ENCODE measurements at places on chromosomes 12 and 14.

GRCh38 chr12:105967038-105967776 lies 171.5 kb downstream of the NUAK1 start:
- DNase-seq: no peak

DNA sequence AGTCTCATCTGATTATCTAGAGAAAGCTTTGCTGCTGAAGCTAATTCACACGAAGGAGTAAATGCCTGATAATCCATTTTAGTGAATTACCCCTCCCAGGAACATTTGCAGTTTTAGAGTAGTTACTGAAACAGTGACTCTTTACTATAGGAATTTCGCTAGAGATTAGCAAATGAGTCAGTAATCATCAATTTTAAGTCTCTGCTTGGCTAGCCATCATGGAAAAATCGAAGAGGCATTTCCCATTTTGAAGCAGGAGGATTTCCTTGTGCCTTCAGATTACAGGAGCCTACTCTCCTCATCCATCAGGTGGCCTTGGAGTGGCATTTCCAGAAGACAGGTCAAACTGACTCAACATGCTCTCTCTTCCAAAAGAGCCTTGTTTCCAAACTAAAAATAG lies 154.5 kb downstream of the EGLN3 start:
- DNase-seq: no peak

DNA sequence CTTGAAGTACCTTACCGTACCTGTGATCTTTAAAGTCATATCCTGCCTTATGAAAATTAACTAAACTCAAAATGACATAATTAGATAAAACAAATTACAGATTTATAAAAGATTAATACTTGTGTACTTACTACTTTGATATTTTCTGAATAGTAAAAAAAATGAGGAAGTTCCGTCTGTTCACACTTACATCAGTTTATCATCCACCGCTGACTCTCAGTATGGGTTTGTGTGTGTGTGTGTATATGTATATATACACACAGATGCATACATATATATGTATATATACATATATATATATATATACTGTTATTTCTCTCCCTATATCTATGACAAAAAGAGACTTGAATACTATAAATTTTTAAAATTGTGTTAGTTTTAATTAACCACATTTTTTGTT lies 65.0 kb upstream of the MON2 start:
- DNase-seq: no peak

DNA sequence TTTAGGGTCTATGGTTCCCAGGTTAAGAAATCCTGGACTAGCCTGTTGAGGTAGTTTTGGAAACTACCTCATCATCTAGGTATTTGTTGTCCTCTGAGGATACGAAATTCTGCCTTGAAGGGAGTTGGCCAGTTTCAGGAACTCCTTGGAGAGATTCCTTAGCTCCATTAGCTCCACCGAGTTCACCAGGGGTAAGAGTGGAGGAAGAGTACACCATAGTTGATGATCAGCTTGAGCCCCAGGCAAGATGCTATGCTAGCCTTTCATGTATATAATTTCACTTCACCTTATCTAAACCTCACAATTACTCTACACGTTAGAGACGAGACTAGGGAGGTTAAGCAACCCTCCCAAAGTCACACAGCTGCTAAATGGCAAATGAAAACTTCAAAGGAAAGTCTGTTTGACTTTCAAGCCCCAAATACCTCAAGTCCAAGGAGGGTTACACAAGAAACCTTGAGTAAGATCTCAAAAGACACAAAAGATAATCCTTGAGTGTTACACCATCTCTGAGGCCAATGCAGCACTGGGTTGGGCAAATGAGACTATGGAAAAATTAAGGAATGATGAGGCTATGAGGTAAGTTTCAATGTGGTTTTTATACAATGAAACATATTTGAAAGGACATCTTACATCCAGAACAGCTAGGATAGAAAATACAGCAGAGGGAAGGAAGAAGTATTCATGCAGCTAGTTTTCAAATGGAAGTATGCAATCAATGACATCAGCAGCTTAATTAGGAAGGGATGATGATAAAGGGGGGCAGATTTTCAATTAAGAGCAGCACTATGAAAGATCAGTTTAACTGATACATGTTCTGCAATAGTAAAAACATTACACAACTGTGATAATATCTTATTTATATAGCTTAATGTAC lies 97.2 kb upstream of the KRAS start:
- DNase-seq: no peak

DNA sequence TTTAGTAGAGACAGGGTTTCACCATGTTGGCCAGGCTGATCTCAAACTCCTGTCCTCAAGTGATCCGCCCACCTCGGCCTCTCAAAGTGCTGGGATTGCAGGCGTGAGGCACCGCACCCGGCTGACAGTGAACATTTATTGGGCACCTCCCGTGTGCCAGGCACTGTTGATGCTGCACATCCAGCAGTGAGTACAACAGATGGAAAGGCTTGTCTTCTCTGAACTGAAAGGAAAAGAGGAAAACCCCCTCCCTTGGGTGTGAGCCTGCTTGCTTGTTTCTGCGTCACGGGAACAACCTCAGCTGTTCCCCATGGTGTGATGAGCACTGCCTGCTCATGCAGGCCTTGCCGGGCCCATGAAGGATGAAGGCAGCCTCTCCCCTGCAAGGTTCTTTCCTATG lies 39.5 kb downstream of the DGLUCY start:
- no peak for DNase-seq

GRCh38 chr12:6914246-6914946 lies at the start of gene ENO2:
ENO2 (plus strand) TSS chr12:6914580; CDS start chr12:6915833, 1,253 bp downstream.
- DNase-seq: peak; percentile 69

GRCh38 chr14:96792591-96792990 lies 4.6 kb upstream of the VRK1 start:
- DNase-seq: no peak

GRCh38 chr12:26017484-26018211 lies 59.2 kb downstream of the RASSF8 start:
- DNase-seq: no peak
